ENCODE measurements at places on chromosomes 7 and 10. TPM values are rescaled to one million over a fixed set of nuclear protein-coding genes. Genes with fewer than 3 reads are reported as not detected.

CCDC3 gene
- polyA plus RNA-seq = 24.3 TPM

HTR5A gene
- not detected for polyA plus RNA-seq

KLHL7 gene
- 13.4 TPM for polyA plus RNA-seq

GIMAP2 gene
- polyA plus RNA-seq = 2.1 TPM

TBX20 gene
- not detected for polyA plus RNA-seq

HYAL4 gene
- polyA plus RNA-seq = not detected

PALD1 gene
- polyA plus RNA-seq = 3.4 TPM

SUFU gene
- 2.9 TPM for polyA plus RNA-seq

SFRP4 gene
- polyA plus RNA-seq = 0.15 TPM

TEX36 gene
- not detected for polyA plus RNA-seq

SVOPL gene
- 0.13 TPM for polyA plus RNA-seq

OR2A7 gene
- polyA plus RNA-seq = 1.1 TPM

RBP4 gene
- polyA plus RNA-seq = 0.14 TPM

AKR1C3 gene
- polyA plus RNA-seq = 38.5 TPM

TNS3 gene
- 3.4 TPM for polyA plus RNA-seq

MICALL2 gene
- polyA plus RNA-seq = 50.7 TPM

MOGAT3 gene
- not detected for polyA plus RNA-seq

KCNMA1 gene
- polyA plus RNA-seq = 11.2 TPM

PRKG1 gene
- polyA plus RNA-seq = 0.87 TPM

BNIP3 gene
- 17.4 TPM for polyA plus RNA-seq

DUSP5 gene
- 107 TPM for polyA plus RNA-seq

ANKRD26 gene
- 1.5 TPM for polyA plus RNA-seq

CRPPA gene
- 0.12 TPM for polyA plus RNA-seq

CDC14C gene
- not detected for polyA plus RNA-seq

AKR1C4 gene
- polyA plus RNA-seq = not detected

TAS2R41 gene
- polyA plus RNA-seq = not detected

AMZ1 gene
- 0.10 TPM for polyA plus RNA-seq

CADPS2 gene
- polyA plus RNA-seq = 3.3 TPM

EBLN1 gene
- polyA plus RNA-seq = not detected

Measured in esophagus (tissue), 2 donors.